ENCODE measurements at places on chromosomes 1 and 21. TPM values are rescaled to one million over a fixed set of nuclear protein-coding genes. Genes with fewer than 3 reads are reported as not detected.

EPS8L3 gene
- total RNA-seq, result not detected

DNA sequence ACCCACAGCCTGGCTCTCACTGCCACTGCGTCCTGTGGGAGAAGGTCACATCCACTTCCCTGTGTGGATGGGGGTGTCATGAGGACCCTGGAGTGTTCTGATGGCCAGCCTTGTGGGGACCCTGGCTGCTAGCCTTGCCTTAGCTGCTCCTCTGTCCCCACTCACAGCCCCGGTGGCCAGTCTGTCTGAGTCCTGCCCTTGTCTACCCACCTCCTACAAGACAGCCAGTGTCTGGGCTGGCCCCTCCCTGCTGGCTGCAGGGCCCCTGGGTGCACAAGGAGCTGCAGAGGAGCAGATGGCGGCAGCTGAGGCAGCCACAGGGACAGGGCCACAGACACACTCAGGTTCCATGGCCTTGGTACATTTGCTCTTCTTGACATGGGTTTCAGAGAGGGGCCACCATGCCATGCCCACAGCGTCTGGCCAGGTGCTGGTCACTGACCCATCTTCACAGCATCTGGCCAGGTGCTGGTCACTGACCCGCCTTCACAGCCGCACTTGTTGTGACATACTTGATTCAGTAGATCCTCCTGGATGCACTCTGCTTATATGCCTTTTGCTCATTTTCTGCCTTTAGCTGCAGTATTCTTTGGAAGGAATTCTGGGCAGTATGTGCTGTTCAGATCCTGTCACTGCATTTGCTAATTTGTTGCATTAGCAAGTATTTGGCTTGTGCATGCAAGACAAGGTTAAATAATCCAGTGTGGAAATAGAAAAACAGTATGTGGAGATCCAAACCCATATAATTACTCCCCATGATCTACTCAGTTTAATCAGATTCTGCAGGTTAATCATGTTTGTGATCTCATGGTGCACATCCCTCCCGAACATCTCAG lies 157.8 kb downstream of the PCBP3 start:
- H3K36me3 ChIP-seq, result no peaks in the 10 kb centered on the region
- H3K4me1 ChIP-seq, result no peaks in the 10 kb centered on the region
- no peak overlapping the region for H3K27ac ChIP-seq
- DNase-seq, result no peak
- no peaks in the 10 kb centered on the region for H3K27me3 ChIP-seq

DNA sequence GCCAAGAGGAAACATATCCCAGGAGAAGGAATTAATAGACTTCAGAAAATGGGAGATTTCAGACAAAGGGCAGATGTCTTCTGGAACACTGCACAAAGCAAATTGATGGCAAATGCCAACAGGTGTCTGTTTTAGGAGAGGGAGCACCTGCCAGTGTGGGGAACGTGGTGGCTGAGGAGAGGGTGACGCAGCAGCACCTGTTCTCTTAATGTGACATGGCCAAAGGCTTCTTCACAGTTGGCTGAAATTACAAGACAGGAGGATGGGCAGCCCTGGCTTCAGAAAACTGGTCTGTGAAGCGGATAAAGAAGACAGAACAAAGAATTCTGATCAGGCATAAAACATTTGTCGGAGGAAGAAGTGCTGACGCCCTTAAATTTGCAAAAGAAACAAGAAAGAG lies 178.7 kb upstream of the RUNX1 start:
- DNase-seq, result no peak
- no peaks in the 10 kb centered on the region for H3K36me3 ChIP-seq
- no peak overlapping the region for H3K4me3 ChIP-seq
- H3K27me3 ChIP-seq, result no peaks in the 10 kb centered on the region
- no peak overlapping the region for H3K27ac ChIP-seq

GRCh38 chr21:17854745-17855144 lies 35.6 kb upstream of the C21orf91 start:
- H3K4me3 ChIP-seq, result no peak overlapping the region
- no peaks in the 10 kb centered on the region for H3K36me3 ChIP-seq
- H3K4me1 ChIP-seq, result no peaks in the 10 kb centered on the region

- H3K27me3 ChIP-seq, result no peaks in the 10 kb centered on the region
- DNase-seq, result peak; percentile 81
- peak overlapping the region; percentile 48 for H3K27ac ChIP-seq
- no peaks in the 10 kb centered on the region for H3K36me3 ChIP-seq
- peaks cover 14% of the 10 kb centered on the region for H3K4me1 ChIP-seq
- H3K4me3 ChIP-seq, result no peak overlapping the region
These were observed 23.7 kb downstream of the UCK2 start for GRCh38 chr1:165851034-165851658.

CDC7 gene
- 10.0 TPM for total RNA-seq

DNA sequence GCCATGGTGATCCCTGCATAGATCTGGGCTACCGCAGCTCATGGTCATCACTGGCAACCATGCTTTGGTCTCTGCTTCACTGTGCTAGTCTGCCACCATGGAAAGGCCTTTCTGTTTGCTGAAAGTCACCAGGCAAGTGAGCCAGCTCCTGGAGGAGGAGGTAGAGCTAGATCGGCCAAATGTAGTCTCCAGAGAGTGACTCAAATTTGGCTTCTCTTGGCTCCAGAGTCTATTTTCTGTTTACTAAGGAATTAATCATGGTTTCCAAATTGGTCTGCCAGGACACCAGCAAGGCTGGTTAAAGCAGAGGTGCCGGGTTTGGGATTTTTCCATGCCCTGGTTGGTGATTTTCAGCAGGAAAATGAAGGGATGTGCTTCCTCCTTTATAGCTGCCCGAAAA lies 52.7 kb upstream of the IVNS1ABP start:
- H3K36me3 ChIP-seq, result no peaks in the 10 kb centered on the region
- DNase-seq, result peak; percentile 82
- no peaks in the 10 kb centered on the region for H3K27me3 ChIP-seq
- H3K4me3 ChIP-seq, result no peak overlapping the region
- H3K27ac ChIP-seq, result peak overlapping the region; percentile 69
- peaks cover 51% of the 10 kb centered on the region for H3K4me1 ChIP-seq

DNA sequence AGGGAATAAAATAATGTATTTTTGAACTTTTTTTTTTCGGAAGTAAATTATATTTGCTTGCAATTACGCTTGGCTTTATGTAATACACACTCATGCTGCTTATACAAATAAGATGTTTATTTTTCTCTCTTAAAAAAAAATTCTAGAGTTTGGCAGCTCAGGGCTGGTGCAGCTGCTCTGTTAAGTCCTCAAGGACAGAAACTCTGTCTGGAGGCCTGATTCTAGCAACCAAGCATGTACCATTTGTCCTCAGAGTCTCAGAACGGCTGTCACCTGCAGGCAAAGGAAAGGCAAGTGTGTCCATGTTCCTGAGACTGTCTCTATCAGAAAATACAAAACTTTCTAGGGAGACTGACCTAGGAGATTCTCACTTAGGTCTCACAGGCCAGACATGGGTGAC lies 23.2 kb upstream of the CLDN17 start:
- no peak overlapping the region for H3K4me3 ChIP-seq
- H3K27me3 ChIP-seq, result peaks cover 60% of the 10 kb centered on the region
- H3K27ac ChIP-seq, result no peak overlapping the region

- DNase-seq, result no peak
- peaks cover 11% of the 10 kb centered on the region for H3K4me1 ChIP-seq
- no peak overlapping the region for H3K4me3 ChIP-seq
- H3K27me3 ChIP-seq, result peaks cover 50% of the 10 kb centered on the region
- no peak overlapping the region for H3K27ac ChIP-seq
These were observed 41.7 kb upstream of the RXRG start for GRCh38 chr1:165486663-165487062.

DLGAP3 gene
- not detected for total RNA-seq

GRCh38 chr1:15525050-15526020 lies 1.3 kb upstream of the DNAJC16 start:
- H3K27me3 ChIP-seq, result no peaks in the 10 kb centered on the region
- H3K27ac ChIP-seq, result peak overlapping the region; percentile 30
- H3K4me1 ChIP-seq, result peaks cover 25% of the 10 kb centered on the region
- peak overlapping the region; percentile 92 for H3K4me3 ChIP-seq
- H3K36me3 ChIP-seq, result no peaks in the 10 kb centered on the region
- DNase-seq, result peak; percentile 97

- H3K4me1 ChIP-seq, result no peaks in the 10 kb centered on the region
- peaks cover 18% of the 10 kb centered on the region for H3K27me3 ChIP-seq
- H3K4me3 ChIP-seq, result no peak overlapping the region
- no peaks in the 10 kb centered on the region for H3K36me3 ChIP-seq
- H3K27ac ChIP-seq, result no peak overlapping the region
- no peak for DNase-seq
These were observed 134.0 kb downstream of the FAM78B start for GRCh38 chr1:166032572-166033371.

DNA sequence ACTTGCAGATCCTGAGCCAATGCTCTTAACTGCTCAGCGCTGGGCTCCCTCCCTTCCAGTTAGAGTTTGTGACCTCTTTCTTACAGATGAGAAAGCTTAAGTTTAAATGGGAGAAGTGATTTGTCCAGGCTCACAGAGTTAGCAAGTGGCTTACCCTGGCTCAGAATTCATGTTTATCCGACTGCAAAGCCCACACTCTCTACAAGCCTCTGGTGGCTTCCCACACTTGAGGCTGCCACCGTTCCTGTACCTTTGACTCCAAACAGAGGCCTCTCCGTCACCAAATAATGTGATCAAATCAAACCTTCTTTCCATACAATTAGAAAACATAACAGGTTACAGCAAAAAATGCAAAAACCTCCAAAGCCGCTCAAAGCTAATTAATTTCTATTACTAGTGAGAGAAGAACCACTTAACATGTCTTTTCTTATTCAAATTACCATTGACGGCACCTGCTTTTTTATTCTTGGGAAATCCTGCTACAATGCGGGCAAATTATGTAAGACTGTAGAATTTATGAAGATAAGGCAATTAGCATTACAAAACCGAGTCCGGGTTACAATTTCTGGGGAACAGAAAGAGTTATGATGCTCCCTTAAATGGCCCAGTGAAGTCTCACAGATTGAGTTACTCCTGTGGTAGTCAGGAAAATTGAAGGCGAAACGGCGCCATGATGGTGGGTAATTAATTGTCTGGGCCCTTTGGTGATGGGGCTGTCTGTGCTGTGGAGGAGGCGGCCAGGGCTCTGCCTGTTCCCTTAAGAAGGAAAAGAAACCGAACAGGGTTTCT lies 324.3 kb upstream of the POU3F1 start:
- no peak overlapping the region for H3K4me3 ChIP-seq
- DNase-seq, result no peak
- H3K4me1 ChIP-seq, result no peaks in the 10 kb centered on the region
- H3K27ac ChIP-seq, result no peak overlapping the region
- H3K27me3 ChIP-seq, result peaks cover 54% of the 10 kb centered on the region

GRCh38 chr1:230303069-230303468 lies 123.1 kb downstream of the PGBD5 start:
- no peaks in the 10 kb centered on the region for H3K27me3 ChIP-seq
- H3K36me3 ChIP-seq, result no peaks in the 10 kb centered on the region
- H3K4me3 ChIP-seq, result no peak overlapping the region
- DNase-seq, result no peak
- peaks cover 13% of the 10 kb centered on the region for H3K4me1 ChIP-seq

DNA sequence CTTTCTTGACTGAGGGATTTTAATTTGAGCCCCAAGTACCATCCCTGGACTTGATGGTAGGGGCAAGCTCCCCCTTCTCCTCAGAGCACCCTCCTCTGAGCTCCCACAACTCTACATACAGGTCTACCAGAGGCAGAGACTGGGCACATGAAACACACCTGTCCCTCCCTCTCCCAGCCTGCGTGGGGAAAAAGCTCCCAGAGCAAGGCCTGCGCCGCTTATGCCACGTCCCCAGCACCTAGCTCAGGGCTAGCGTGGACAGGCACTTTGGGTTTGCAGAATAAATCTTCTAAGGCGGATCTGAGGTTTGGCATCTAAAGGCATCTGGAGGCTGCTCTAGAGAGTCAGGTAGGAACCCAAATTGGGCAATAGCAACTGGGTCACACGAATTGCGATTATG lies 7.5 kb upstream of the KNCN start:
- H3K4me1 ChIP-seq, result peaks cover 11% of the 10 kb centered on the region
- no peak overlapping the region for H3K4me3 ChIP-seq

DNA sequence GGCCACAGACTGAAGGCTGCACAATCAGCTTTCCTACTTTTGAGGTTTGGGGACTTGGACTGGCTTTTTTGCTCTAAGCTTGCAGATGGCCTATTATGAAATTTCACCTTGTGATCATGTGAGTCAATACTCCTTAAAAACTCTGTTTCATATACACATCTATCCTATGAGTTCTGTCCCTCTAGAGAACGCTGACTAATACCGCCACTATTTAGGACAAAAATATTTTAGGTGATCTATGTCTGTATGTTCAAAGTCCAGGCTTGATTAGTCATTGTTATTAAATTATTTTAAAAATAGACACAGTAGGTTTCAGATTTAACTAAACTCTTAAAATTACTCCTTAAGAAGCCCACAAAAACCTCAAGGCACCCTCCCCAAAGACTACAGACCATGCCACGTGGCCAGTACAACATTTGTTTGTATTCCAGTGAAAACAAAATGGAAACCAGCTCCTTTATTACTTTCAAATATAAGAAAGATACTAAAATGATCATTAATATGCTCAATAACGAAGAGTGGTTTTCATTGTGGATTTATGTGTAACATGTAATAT lies 63.1 kb downstream of the TMPRSS15 start:
- DNase-seq, result peak; percentile 29
- no peak overlapping the region for H3K27ac ChIP-seq
- H3K36me3 ChIP-seq, result no peaks in the 10 kb centered on the region
- H3K4me3 ChIP-seq, result no peak overlapping the region
- H3K4me1 ChIP-seq, result no peaks in the 10 kb centered on the region

DNA sequence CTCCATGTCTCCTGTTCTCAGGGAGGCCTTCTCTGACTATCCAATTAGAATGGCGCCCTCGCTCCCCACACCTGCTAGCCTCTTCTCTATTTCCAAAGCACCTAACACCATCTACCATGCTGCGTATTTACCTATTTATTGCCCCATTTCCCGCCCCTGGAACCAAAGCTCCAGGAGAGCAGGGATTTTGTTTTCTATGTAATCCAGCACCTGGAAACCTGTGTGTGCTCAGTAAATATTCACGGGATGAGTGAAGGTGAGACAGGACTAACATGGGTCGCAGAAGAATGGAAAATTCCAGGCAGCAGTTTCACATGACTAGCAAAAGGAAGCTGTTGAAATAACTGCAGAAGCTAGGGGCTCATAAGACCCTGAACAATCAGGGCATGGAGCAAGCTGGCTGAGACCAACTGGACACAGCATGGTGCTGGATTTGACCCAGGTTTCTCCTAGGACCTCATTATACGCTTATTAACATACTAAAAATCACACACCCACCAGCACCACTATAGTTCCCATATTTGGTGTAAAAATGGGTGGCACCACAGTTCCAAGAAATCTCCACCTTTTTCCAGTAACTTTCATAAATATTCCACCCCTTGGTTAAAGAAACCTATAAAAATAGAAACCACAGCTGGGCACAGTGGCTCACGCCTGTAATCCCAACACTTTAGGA lies 15.1 kb upstream of the TENT5B start:
- peaks cover 16% of the 10 kb centered on the region for H3K4me1 ChIP-seq
- H3K27me3 ChIP-seq, result no peaks in the 10 kb centered on the region
- H3K4me3 ChIP-seq, result no peak overlapping the region

IQCC gene
- 11.8 TPM for total RNA-seq

KISS1 gene
- 6.0 TPM for total RNA-seq

- DNase-seq, result no peak
- no peaks in the 10 kb centered on the region for H3K36me3 ChIP-seq
- H3K4me1 ChIP-seq, result peaks cover 10% of the 10 kb centered on the region
- H3K4me3 ChIP-seq, result no peak overlapping the region
- no peaks in the 10 kb centered on the region for H3K27me3 ChIP-seq
These were observed 43.1 kb downstream of the DUSP10 start for GRCh38 chr1:221698579-221699349.
